Kidney (tissue), 22 donors: ENCODE measurements at places on chromosomes 13 and 19. TPM values are rescaled to one million over a fixed set of nuclear protein-coding genes. Genes with fewer than 3 reads are reported as not detected.

Gene KIR3DL2
- total RNA-seq: 0.13 TPM

Gene SMIM44
- total RNA-seq: not detected

Gene INAFM1
- 28.4 TPM for total RNA-seq

Gene FLT3
- 2.9 TPM for total RNA-seq

Gene ONECUT3
- total RNA-seq: not detected

Gene WDR87
- total RNA-seq: not detected

Gene CYP2A6
- total RNA-seq: not detected

Gene SHANK1
- total RNA-seq: 0.35 TPM

Gene B3GNT8
- 4.4 TPM for total RNA-seq

Gene FCAR
- 1.8 TPM for total RNA-seq

Gene SIGLECL1
- not detected for total RNA-seq

Gene TPTE2
- total RNA-seq: 0.16 TPM

Gene MISP
- 17.8 TPM for total RNA-seq

Gene KLF1
- not detected for total RNA-seq

Gene ZNF628
- total RNA-seq: 12.0 TPM

Gene VSTM1
- total RNA-seq: 0.35 TPM

Gene ACER1
- total RNA-seq: not detected

Gene LILRB2
- 11.5 TPM for total RNA-seq

Gene CYSLTR2
- 1.4 TPM for total RNA-seq

Gene CNFN
- 2.2 TPM for total RNA-seq

Gene LIG1
- 25.9 TPM for total RNA-seq

Gene TUBA3C
- not detected for total RNA-seq

Gene ATXN8OS
- total RNA-seq: not detected

Gene KLF5
- 52.7 TPM for total RNA-seq

Gene NLRP4
- 0.06 TPM for total RNA-seq

Gene SMAD9
- 13.1 TPM for total RNA-seq

Gene CCNE1
- total RNA-seq: 1.4 TPM

Gene TMEM272
- 0.19 TPM for total RNA-seq

Gene SLC10A2
- 0.19 TPM for total RNA-seq

Gene BEST2
- not detected for total RNA-seq

Gene VAV1
- total RNA-seq: 15.5 TPM

Gene ZNF230
- total RNA-seq: 7.1 TPM

Gene ACOD1
- not detected for total RNA-seq

Gene IZUMO2
- not detected for total RNA-seq

Gene ZNF723
- not detected for total RNA-seq

Gene LGALS7
- 1.3 TPM for total RNA-seq

Gene SHFL
- 42.5 TPM for total RNA-seq

Gene LMO7
- 138 TPM for total RNA-seq

Gene DCLK1
- 8.3 TPM for total RNA-seq

Gene EBI3
- total RNA-seq: 8.3 TPM

Gene HIPK4
- 0.09 TPM for total RNA-seq

Gene ARID3A
- total RNA-seq: 16.9 TPM

Gene ZSCAN4
- total RNA-seq: not detected

Gene ZNF701
- total RNA-seq: 25.1 TPM

Gene KLF12
- 22.0 TPM for total RNA-seq
